Stimulated activated CD8-positive, alpha-beta memory T cell treated with anti-CD3 and anti-CD28 coated beads, Interleukin-15, amount 100 ng/mL, for 24 hours (primary cell): ENCODE measurements at places on chromosomes 4 and X.

- no peak for DNase-seq
These were observed 64.1 kb upstream of the PDGFRA start for GRCh38 chr4:54165011-54165410.

GRCh38 chrX:37993837-37994619, 12.3 kb upstream of the SYTL5 start:
- no peak for DNase-seq

GRCh38 chr4:183995570-183995969, 90.5 kb downstream of the STOX2 start:
- no peak for DNase-seq

DNA sequence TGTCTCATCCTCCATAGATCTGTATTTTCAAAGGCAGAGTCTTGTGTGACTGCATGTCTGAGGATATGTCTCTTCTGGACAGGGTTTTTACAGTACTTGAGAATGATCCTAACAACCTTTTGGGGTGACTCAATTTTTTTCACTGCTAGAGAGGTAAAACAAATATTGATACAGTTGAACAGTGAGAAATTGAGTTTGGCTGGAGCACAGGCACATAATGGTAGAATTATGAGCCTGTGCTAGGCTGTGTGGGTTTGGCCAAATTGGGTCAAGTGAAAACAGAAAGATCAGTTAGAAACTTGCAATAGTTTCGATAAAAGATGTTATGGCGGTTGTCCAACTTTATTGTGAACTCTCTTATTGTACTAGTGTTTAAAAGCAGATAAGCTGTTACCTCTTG, 23.3 kb upstream of the EOLA2 start:
- DNase-seq: no peak
